ENCODE measurements at places on chromosomes 7 and 10. TPM values are rescaled to one million over a fixed set of nuclear protein-coding genes. Genes with fewer than 3 reads are reported as not detected.

The CALML5 gene
- total RNA-seq = not detected

GRCh38 chr10:75924309-75924902 lies 493.0 kb downstream of the LRMDA start:
- no peak for DNase-seq

The DNAJC12 gene
- 18.2 TPM for total RNA-seq

The NPC1L1 gene
- not detected for total RNA-seq

- no peak for DNase-seq
Observed at GRCh38 chr7:142788303-142789289, 17.8 kb downstream of the PRSS2 start.

The CYP3A4 gene
- not detected for total RNA-seq
